SJCRH30 (cell line): ENCODE measurements at places on chromosomes 1 and 21. TPM values are rescaled to one million over a fixed set of nuclear protein-coding genes. Genes with fewer than 3 reads are reported as not detected.

DNA sequence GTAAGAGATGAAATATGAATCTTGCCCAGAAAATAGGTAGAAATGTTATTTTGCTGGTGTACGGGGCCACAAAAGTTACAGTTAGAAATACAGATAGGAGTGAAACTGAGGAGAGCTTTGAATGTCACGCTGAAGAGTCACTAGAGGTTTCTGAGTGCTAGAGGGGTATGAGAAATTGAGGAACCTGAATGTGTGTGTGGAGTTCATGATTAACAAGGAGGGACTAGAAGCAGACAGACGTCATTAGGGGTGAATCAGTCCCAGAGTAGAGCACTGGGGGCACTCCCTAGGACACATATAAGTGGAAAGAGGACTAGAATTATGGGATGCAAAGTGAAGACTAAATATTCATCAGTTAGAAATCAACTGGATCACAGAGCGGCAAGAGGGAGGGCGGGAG is 188.9 kb upstream of the MAP1LC3C start:
- H3K36me3 ChIP-seq: no peaks in the 10 kb centered on the region
- H3K4me1 ChIP-seq: peaks cover 42% of the 10 kb centered on the region
- H3K27ac ChIP-seq: no peak overlapping the region
- DNase-seq: no peak
- H3K4me3 ChIP-seq: no peak overlapping the region

The LAPTM5 gene
- total RNA-seq: 31.5 and 34.9 TPM in 2 replicates

The CCDC190 gene
- not detected in 2 replicates for total RNA-seq

The IFNLR1 gene
- not detected in 2 replicates for total RNA-seq

The TNFRSF4 gene
- total RNA-seq: 2.8 and 4.7 TPM in 2 replicates

- H3K4me3 ChIP-seq: no peak overlapping the region
- no peak for DNase-seq
- H3K27ac ChIP-seq: no peak overlapping the region
These were observed 244.7 kb upstream of the IRF2BP2 start for GRCh38 chr1:234854645-234855039.
